ENCODE measurements at places on chromosomes 13 and 19. TPM values are rescaled to one million over a fixed set of nuclear protein-coding genes. Genes with fewer than 3 reads are reported as not detected.

The TNFSF11 gene
- total RNA-seq: not detected

DNA sequence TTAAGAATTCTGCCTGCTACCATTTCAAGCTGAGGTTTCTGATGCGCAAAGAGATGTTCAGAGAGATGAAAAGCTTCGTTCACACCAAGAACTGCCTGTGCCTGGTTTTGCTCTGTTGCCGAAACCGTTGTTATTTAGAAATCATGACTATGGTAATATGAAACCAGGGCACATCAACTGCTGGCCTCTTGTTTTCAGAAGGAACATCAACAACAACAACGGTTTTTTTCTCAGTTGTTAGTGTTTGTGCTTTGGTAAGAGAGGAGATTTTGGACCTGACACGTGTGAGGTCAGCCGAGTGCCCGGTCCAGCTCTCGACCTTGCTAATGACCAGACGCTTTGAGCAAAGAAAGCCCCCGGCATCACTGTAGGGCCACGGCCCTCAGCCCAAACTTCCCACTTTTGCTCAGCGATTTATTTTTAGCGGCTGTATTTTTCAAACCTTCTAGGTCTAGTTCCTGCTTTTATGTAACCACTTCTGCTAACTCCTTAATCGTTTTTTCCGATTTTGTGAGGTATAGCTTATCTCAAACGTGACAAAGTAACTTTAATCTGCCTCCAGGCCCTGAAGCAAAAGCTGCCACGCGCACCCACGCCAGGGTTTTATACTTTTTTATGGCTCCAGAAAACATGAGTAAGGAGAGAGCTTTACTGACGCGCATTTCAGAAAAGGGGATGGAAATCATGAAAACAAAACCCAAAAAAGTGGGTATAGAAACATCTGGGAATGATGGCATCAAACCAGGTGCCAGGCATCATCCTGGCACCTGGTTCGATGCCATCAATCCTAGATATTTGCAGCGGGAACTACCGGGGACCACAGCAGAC, 42.0 kb downstream of the KLF2 start:
- no peak for DNase-seq

The WTIP gene
- 8.4 TPM for total RNA-seq

- no peak for DNase-seq
These were observed 190.1 kb upstream of the KLF12 start for GRCh38 chr13:74324338-74324737.

GRCh38 chr19:38457690-38458405, 24.4 kb downstream of the RYR1 start:
- DNase-seq: no peak

DNA sequence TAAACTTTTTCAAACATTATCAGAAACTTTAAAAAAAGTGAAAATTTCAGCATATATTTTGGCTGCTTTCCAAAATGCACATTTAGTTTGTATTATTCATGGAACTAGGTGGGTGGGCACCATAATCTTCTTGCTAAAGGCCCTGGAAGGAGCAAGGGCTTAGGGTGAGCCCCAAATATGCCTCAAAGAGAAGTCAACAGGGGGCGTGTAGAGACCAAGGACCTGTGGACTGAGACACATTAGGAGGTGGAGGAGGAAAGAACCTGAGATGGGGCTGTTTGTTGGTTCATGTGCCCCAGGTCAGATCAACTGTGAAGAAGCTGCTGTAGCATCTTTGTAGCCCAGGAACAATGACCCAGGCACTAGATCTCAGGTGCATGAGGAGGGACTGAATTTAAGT, 79.6 kb upstream of the OLFM4 start:
- no peak for DNase-seq

DNA sequence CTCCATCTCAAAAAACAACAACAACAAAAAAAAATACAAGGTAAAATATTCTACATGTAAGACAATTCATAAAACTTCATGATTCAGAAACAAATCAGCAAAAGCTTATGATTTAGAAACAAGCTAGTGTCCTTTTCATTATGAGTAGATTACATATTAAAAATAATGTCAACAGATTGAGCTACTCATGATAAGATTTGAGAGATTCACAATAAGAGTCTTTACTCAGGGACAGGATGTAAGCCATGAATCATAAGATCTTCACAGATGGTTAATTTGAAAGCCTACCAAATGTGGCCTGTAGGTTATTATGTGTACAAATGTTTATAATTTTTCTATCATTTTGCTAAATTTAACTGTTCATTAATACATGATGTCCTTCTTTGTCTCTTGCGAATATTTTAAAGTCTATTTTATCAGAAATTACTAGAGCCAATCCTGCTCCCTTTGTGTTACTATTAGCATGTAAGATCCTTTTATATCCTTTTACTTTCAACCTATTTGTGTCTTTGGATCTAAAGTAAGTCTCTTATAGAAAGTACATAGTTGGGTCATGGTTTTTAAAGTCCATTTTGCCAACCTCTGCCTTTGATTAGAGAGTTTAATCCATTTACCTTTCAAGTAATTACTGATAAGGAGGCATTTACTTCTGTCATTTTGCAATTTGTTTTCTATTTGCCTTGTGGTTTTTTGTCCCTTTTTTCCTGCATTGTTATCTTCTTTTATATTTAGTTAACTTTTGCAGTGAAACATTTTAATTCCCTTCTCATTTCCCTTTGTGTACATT, 68.3 kb upstream of the RXFP2 start:
- no peak for DNase-seq

Data from HCT116 (cell line).